Pulmonary artery endothelial cell (primary cell): ENCODE measurements at places on chromosomes 1 and 21. TPM values are rescaled to one million over a fixed set of nuclear protein-coding genes. Genes with fewer than 3 reads are reported as not detected.

DNA sequence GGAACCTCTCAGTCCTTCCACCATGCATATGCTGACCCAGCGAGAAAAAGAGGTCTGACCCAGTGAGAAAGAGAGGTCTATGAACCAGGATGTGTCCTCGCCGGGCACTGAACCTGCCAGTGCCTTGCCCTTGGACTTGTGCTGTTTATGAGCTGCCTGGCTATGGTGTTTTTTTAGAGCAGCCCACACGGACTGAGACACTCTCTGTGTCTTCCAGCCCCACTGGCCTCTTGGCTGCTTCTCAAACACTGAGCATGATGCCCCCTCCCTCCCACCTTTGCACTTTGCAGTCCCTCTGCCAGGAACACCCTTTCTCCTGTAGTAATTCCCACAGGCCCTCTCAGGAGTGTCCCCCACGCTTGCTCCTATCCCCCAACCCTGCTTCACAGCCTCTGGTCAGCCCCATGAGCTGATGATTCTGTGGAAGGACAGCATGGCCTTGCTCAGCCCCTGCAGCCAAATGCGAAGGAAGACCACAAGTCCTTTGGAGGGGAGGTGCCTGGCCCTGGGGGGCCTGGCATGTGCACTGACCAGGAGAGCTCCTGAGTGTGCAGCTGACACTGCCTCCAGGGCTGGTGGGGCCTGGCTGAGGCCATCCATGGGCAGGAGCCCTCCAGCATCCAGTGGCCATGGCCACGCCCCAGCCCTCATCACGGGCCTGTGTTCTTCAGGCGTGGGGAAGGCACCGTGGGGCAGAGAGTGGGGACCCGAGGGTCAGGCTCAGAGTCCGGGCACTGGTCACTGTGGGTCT is 23.8 kb downstream of the WNT3A start:
- no peak for DNase-seq

Gene FCER1G
- total RNA-seq, result 0.26 and 0.49 TPM in 2 replicates

GRCh38 chr1:23483321-23484252 is at the start of gene ASAP3:
Gene ASAP3 (minus strand): TSS chr1:23484179. CDS start chr1:23484133, 46 bp downstream.
- DNase-seq, result no peak

DNA sequence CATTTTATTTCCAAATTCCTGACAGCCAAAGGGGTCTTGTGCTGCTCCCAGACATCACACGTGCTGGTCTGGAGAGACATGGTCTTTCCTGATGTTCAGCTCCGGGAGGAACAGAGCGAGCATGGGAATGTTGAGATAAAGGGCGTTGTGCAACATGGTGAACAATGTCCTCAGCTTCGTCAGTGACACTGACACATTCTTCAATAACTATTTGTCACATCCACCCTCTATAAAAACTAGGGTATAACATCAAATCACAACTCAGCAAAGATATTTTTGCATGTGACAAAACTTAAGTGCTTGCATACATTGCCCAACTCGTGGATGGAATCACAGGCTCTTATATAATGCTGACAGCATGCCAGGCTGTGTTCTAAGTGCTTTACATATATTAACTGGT is 42.4 kb upstream of the GRHL3 start:
- no peak for DNase-seq
